Fibroblast of skin of right quadriceps (primary cell): ENCODE measurements at places on chromosomes 1 and 21.

DNA sequence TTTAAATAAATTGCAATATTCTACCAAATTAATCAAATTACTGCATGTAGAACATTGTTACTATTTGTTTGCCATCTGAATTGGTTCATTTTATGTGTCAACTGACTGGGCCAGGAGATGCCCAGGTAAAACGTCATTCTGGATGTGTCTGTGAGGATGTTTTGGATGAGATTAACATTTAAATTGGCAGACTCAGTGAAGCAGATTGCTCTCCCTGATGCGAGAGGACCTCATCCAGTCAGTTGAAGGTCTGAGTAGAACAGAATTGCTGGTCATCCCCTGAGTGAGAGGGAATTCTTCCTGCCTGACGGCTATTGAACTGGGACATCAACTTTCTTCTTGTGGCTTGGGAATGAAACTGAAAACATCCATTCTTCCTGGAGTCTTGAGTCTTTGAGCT, 122.0 kb upstream of the GREM2 start:
- no peak for DNase-seq

- no peak for DNase-seq
These were observed 49.7 kb downstream of the RAP1GAP start for GRCh38 chr1:21619375-21619947.

DNA sequence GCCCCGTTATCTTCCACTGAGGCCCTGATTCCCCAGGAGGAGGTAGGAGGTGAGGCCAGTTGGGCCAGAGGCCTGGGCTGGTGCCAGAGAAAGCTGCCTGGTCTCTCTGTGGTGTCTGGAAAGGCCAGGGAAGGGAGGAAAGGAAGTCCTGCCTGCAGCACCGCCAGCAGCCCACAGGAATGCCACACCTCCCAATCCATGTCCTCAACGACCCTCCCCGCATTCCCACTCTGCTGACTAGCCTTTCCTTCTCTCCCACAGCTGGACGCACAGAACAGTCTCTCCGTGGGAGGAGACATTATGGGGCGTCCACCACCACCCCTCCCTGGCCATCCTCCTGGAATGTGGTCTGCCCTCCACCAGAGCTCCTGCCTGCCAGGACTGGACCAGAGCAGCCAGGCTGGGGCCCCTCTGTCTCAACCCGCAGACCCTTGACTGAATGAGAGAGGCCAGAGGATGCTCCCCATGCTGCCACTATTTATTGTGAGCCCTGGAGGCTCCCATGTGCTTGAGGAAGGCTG, 18.0 kb downstream of the CSF1 start:
- DNase-seq = peak; percentile 57

- DNase-seq = no peak
These were observed 41.0 kb upstream of the ACTRT2 start for GRCh38 chr1:2980073-2980791.

DNA sequence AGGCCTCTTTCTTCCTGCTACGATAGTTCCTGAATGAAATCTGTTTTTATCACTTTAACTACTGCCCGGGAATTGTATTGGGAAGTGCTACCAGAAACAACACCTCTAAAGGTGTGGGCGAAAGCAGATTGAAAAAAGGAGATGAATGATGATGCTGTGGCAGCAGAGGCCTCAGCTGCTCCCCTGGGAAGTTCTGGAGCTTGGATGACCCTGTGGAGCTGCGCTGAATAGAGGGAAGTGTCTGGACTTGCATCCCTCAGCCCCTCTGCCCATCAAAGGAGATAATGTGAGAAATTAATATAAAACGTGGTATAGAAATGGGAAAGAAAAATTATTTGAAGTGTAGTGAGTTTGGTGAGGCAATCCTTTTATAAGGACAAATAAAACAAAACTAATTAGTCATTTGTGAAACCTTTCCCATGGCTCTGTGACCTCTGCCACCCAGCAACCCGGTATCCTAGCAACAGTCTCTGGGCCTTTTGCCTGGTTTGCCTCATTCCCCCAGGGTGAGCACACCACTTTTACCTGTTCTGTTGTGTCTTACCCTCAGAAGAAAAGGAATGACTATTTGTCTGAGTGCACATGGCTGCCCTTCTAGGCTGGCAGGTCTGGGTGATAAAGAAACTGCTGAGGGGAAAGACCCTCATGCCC, 21.3 kb downstream of the OVAAL start:
- DNase-seq = no peak

- peak; percentile 90 for DNase-seq
These were observed 6.3 kb downstream of the INTS11 start for GRCh38 chr1:1318131-1318652.

- DNase-seq = peak; percentile 43
These were observed 3.7 kb upstream of the FNDC7 start for GRCh38 chr1:108708691-108709660.
